NCI-H2029 (cell line): ENCODE measurements at places on chromosomes 7 and 10.

GRCh38 chr7:55572378-55573233, at the start of gene VOPP1:
VOPP1 (minus strand) TSS chr7:55572502; CDS start chr7:55572324, 178 bp downstream.
- peak; percentile 66 for DNase-seq

DNA sequence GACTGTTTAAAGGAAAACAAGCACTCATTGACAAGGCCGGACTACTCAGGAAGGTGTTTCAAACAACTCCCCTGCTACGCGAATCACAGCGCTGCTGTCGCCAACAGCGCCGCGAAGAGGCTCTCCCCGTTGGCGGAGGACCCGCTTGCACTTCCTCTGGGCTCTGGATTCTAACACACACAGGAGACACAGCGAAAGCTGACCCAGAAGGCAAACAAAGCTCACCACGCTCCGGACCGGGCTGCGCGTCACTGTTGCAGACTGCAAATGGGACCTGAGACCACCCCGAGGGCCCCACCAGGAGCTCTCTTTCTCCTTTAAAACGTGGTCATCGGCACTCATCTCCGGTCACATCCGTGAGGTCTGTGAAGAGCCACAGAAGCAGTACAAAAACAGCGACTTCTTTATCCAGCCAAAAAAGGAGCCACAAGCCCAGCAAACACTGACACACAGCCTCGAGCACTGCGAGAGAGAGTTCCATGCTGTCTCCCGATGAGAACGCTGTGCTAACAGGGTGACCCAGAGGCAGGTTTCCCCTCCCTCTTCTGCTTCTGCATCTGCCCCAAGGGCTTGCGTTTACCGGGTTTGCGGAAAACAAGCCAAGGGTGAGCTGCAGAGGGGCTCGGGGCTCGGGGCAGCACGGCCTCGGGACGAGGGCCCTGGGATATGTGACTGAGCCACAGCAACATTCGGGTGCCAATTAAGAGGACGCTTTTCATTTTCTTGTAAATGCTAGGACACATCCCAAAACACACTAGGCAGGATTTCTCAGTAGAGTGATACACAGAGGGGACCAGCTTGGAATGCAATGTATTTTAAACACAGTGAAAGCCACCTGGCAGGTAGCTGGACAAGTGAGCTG, 41.3 kb downstream of the AMZ1 start:
- no peak for DNase-seq

DNA sequence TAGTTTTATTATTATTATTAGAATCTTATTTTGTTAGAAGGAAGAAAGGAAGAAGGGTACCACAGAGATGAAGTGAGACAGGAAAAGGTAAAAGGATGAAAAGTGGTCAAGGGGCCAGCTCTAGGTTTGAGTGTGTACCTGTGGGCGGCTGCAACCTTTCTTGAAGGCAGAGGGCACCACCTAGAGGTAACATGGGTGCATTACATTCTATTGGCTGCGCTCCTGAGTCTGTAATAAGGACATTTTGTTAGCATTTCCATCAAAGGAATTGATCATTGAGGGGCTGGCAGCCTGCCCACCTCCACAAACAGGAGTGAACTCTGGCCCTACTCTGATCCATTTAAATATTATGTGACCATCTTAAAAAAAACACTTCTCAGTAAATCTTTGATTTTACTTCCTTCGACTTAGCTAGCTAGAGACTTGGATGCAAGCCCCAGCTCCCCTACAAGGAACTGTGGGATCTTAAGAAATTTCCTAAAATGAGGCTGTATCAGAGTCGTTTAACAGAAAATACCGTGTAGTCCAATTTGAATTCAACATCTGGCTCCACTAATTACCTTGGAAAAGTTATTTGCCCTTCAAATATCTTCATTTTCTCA, 610.4 kb downstream of the IPMK start:
- no peak for DNase-seq

DNA sequence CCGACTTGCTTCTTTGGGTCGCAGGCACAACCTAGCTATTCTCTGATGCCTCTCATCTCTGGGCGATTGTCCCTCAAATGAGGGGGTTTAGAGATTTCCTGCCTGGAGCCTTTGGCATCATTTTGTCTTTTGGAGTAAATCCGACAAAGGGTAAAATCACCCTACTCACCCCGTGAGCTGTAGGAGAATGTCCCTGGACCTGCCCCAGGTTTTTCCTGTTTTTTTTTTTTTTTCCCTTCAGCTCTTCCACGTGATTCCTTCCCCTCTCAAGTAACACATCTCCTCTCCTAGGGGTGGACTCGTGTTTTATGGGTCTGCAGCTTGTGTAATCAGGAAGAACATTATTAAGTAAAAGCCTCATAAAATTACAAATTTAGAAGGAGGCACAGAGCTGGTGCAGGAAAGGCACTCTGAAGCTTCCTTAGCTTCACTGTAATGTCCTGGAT, 128.4 kb upstream of the ZNF746 start:
- DNase-seq = no peak

GRCh38 chr7:25735674-25736242, 416.2 kb upstream of the NFE2L3 start:
- DNase-seq = no peak

- no peak for DNase-seq
These were observed 4.3 kb upstream of the UCMA start for GRCh38 chr10:13238271-13239077.

DNA sequence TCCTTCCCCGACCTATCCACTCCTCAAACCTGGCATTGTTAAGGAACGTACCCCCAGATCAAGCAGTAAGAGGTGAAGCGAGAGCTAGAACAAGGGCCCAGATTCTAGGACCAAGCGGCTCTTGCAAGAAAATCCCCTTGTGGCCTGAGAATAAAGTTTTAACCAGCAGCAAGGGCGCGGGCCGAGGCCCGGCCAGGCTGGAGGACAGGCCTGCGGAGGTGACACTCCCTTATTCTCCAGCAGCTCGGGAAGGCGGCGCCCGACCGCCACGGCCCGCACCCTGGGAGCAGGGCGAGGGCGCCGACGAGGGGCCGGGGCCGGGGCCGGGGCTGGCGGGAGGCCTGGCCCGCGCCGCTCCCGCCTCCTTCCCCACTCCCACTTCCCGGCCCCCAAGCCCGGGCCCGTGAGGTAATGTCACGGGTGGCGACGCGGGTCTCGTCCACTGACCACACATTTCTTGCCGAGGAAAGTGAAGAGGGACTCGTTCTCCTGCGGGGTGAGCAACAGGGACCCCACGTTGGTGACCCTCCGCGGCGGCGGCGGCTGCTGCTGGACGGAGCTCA, 551 bp downstream of the WASL start:
- peak; percentile 26 for DNase-seq

- no peak for DNase-seq
These were observed 3.9 kb downstream of the ADAM12 start for GRCh38 chr10:126384269-126384873.

DNA sequence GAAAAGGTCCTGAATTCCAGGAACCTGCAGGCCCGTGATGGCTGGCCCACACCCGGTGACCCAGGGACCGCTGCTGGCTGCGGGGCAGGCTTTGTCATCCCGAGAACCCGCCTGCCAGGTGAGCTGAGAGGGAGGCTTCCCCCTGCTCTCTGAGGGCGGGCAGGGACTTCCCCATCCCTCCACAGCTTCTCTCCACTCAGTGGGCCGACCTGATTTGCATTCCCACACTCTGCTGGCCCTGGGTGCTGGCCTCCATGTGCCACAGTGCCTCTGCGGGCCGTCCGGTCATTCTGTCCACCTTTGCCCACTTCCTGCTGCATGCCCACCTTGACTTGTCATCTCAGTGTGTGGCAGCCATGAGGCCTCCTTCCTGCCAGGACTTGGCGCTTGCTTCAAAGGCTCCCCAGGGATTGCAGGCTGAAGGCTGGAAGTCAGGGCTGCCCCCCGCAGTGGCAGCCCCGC, 35.3 kb downstream of the PALD1 start:
- no peak for DNase-seq

- no peak for DNase-seq
These were observed 110.5 kb downstream of the PAXIP1 start for GRCh38 chr7:154892459-154892858.

GRCh38 chr7:115116773-115117715, 195.2 kb downstream of the MDFIC start:
- DNase-seq = no peak

- no peak for DNase-seq
These were observed 62.6 kb upstream of the TBX20 start for GRCh38 chr7:35316549-35316948.

GRCh38 chr7:37425498-37425897, 23.2 kb downstream of the ELMO1 start:
- DNase-seq = no peak

DNA sequence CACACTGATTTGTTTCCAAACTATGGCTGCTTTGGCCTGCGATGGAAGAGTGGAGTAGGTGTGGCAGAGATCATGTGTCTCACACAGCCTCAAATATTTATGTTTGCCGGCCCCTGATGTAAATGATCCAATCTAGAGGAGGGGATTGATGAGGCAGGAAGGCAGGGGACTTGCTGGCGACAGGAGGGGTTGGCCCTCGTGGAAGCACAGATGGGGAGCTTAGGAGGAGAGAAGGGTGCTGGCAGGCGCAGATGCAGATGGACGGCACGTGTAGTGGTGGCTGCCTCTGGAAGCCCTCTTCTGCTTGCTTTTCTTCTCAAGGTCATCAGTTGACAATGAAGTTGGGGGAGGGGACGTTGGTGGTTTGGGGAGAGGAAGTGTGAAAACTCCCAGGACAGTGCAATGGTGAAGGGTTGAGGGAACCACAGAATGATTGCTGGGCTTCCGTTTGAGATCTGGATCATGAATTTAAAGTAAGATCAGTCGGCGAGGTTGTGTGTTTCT, 15.4 kb downstream of the COL13A1 start:
- no peak for DNase-seq

DNA sequence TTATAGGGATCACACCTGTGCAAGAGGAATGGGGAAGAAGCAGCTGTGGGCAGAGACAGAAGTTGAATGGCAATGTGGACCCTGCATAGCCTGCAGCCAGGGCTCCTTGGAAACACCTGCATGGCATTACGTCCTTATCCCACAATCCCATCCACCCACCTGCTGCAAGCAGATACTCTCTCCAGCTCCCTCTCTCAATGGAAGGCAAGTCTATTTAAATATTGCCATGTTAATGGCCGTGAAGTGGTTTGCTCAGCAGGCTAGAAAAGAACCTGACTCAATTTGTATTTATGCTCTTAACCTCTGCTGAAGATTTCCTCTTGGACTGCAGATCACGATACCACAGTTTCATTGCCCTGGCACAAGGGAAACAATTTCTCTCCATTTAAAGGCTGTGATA, 417.0 kb downstream of the TYW1 start:
- peak; percentile 96 for DNase-seq
